CD4-positive, alpha-beta T cell treated with Interleukin-2 at 100 ng/mL for 4 hours (primary cell): ENCODE measurements at places on chromosomes 7 and 10.
A peak's percentile ranks its signal among the peaks of the same experiment; 100 is the strongest.

DNA sequence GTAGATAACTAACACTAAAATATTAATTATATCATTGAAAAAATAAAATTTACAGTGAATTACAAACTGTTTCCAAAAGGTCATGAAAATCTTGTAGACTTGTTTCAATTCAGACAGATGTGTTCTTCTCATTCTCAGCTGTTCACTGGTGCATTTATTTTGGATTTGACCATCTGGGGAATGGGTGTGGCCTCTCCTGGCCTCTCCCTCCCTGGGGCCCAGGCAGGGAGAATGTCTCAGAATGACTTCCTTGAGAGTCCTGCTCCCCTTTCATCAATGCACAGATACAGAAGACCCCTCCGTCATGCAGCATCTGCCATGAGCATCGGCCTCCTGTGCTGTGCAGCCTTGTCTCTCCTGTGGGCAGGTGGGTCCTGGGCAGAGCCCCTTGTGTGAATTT lies 192.8 kb upstream of the PRSS58 start:
- DNase-seq = no peak

DNA sequence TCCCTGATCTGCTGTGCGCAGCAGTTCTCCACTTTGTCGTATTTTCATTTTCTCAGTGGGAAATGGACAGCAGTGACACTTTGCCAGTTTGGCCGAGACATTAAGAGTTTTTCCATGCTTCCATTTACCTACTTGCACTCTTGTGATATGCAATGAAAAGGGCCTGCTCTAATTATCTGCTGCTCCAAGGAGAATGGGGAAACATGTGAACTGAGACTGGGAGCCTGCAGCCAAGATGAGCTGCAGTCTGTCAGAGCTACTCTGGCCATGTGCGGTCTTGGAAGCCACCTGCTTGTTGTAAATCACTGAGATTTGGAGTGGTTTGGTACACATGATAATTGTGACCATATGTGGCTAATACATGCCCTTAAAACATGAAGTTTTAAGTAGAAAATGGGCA lies 586.6 kb upstream of the POT1 start:
- DNase-seq = no peak

DNA sequence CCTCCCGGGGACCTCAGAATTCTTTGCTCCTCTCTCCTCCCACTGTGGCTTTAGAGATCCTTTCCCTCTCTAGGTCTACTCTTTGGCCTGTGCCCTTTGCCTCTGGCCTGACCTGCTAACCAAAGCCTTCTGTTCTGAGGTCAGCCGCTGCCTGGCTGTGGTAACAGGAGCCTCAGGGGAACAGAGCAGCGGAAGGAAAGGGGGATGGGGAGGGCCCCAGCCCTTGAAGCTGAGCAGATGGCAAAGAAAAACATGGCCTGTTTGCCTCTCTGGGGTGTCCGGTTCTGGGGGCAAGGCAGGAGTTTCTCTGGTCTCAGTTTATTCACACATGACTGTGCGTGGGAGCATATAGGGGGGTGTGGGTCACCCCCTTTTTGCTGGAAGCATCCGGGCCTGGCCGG lies 28.2 kb downstream of the COL26A1 start:
- no peak for DNase-seq

GRCh38 chr7:157004521-157005455 lies 5.7 kb downstream of the MNX1 start:
- no peak for DNase-seq

GRCh38 chr7:93375603-93376002 lies 143.4 kb downstream of the VPS50 start:
- no peak for DNase-seq

DNA sequence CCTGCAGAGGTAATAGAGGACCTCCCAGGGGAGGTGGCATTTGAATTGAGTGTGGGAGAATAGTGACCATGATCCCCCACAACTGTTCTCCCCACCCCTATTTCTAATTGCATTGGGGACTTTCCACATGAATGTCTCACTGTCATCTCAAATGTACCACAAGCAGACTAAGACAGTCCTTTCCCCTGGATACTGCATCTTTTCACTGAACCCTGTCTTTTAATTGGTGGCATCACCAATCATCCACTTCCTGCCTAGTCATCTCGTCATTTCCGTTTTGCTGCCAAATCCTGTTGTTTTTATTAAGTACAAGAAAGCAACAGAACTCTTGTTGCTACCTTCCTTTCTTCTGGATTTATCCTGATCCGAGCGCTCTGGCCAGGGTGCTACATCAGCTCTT lies 120.3 kb downstream of the NRP1 start:
- peak; percentile 25 for DNase-seq

GRCh38 chr7:127731431-127732080 lies 79.6 kb downstream of the SND1 start:
- DNase-seq = no peak

DNA sequence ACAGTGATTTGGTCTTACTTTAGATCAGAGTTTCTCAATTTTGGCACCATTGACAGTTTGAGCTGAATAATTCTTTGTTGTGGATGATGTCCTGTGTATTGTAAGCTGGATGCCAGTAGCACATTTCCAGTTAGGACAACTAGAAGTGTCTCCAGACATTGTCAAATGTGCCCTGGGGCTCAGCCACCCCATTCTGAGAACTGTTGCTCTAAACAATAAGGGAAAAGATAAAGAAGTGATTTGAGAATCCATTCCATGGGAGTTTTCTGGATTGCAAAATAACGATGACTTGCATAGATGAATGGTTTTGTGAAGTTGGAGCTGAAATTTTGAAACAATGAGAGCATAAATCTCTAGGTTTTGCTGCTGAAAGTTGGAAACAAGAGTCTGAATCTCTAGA lies 44.6 kb downstream of the NUP205 start:
- DNase-seq = no peak

DNA sequence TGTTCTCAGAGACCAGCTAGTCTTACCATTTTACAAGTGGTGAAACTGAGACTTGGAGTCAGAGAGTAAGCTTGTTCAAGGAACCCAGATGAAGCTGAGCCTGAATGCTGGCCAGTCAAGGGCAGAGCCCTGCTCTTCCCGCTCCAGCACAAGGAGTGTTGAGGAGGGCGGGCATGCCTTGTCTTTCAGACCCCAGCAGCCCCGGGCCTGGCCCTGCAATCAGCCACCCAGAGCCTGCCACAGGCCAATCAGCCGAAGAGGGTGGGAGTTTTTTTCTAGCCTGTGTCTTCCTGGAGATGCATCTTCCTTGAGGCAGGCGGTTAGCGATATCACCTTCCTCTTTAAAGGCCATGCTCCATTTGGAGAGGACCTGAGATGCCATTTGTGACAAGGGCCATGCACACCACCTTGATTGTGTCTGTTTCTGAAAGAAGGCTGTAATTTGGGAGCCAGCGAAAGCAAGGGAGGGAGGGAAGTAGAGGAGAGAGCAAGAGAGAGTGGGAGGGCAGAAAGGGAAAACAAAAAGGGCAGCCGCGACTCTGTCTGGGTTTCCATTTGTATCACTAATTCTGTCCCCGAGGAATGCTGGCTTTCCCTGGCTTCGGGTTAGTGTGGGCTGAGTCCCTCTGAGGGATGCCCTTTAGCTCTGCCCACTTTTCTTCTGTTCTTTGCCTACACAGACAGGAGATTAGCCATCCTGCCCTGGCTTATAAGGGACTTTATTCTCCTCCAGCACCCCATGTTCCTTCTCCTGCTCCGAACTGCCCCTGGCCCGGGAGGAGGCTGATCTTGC lies 8.0 kb downstream of the CDH23 start:
- DNase-seq = no peak

DNA sequence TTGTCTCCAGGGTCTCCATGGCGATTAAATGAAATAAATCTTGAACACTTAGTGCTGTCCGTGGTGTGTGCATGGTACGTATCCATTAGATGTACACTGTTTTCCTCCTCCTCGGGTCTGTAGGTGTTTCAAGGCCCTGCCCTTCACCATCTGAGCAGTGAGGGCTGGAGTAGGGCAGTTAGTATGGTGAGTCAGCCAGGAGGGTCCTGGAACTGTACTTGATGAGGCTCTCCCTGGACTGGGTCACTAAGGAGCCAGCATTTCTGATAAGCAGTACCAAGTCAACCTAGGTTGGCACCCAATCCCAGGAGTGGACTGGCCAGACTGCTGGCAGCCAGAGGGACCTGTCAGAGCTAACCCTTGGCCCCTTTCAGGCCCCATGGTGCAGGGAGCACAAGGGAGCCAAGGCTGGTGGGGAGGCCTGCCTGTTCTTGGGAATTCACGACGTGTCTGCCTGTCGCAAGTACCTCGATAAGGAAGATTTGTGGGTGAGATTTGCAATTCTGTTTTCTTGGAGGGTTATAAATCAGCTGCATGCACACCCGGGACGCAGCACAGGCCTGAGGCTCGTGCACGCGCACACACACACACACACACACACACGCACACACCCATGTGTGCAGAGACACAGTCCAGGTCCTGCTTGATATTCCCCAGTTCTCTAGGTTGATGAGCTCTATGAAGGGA lies 114.2 kb downstream of the ZMIZ1 start:
- no peak for DNase-seq

DNA sequence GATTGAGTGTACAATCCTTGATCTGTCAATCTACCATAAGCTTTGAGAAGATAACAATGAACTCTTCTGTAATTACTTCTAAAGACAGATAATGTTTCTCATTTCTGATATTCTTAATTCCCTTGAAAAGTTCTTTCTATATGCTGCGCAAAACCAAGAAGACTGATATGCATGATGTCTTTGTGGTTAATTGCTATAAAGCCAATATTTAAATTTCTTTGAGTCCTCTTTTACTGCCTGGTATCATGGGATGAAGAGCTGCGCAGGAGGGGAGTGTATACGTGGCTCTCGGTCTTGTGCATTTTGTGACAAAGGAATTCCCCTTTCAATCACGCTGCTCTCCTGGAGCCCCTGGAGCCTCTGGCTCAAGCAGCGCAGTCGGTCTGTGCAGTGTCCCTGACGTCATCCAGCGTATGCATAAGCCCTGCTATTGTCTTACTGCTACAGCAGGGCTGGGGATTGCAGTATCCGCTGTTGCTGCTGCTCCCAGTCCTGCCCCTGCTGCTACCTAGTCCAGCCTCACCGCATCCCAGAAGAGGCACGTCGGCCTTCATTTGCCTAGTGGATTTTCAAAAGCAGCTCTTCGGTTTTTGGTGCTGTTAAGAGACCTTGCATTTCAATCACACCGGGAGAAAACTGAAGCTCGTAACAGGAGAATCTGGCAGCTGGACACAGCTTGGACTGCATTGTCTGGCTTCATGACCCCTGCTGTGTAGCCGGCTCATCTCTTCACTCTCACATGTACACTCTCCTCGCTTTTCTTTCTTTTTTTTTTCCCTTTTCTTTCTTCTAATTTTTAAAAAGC lies 66.7 kb downstream of the ST7 start:
- no peak for DNase-seq

- DNase-seq = no peak
Observed at GRCh38 chr7:66558660-66559465, 69.8 kb upstream of the KCTD7 start.

DNA sequence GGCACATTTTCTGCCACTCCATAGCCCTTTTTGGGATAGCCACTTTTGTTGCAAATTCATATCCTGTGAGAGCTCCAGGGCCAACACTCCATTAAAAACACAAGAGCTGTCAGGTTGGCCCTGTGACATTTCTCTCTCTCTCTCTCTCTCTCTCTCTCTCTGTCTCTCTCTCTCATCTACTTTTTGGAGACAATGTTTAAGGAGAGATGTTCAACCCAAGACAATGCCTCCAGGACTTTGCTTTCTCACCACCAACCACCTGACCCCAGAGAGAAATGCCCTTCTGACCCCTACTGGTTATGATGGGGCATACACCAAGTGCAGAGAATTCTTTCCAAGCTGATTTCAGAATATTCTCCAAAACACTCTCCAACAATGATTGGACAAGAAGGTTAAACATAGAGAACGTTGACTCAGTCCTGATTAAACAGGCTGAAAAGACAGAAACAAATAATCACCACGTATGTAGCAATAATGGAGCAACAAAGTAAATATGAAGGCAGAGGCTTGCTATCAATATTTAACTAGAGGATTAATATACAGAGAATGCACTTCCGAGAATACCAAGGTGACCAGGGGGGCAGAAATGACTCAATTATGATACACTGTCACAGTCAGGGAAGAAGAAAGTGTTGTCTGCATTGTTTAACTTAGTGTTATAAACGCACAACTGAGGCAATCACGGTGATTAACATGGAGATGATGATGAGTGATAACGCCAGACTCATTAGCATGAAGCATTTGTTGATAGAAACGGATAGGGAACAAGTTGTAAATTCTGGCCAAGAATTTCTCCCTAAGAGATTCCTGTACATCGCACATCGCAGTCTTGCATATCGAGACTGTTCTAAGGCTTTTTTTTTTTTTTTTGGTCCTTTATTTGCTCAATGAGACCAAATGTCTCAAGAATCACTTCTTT lies 178.5 kb downstream of the NRP1 start:
- peak; percentile 80 for DNase-seq

DNA sequence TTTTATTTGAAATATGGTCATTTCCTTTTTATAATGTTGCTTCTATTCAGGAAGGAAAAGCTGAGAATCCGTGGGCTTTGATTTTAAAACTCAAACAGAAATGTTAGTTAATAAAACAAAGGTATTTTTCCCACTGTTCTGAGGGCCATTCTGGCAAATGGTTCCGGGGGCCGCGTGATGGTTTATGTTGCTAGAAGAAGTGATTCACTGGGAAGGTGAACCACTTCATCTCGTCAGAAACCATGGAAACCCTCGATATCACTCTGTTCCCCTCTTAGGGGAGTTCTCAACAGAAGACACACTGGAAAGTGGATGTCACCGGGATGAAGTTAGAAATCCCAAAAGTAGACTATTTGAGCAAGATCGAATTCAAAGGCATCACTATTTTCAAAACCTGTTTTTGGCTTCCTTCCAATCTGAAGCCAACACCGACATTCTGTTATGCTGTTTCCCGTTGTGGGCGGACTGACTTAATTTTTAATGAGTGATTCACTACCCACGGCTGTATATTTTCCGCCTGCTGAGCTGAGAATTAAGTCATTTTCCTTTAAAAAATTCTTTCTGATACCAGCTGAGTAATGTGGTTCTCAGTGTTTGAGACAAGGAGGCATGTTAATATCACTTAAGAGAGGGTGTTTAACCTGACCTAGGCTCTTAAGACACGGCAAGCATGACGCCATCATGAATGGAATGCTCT lies 84.1 kb downstream of the PTPRE start:
- DNase-seq = peak; percentile 71

GRCh38 chr10:81600185-81600584 lies 274.8 kb upstream of the NRG3 start:
- no peak for DNase-seq

- no peak for DNase-seq
Observed at GRCh38 chr10:71471006-71471405, 74.3 kb downstream of the CDH23 start.

DNA sequence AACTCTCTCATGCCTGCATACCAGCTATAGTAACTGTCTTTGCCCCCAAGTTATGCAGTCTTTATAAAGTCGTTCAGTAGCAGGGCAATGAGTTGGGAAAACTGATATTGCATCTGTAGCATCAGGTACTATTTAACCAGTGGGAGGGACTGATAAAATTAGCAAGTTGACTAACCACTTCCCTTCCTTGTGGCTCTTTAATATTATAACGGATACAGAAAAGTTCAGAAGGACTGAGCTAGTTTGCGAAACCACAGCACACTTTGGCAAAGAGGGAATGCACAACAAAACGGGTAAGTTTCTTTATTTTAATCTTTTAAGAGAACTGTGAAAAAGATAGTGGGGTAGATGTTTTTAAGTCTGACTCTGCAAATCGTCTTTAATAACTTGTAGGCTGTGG lies 205.3 kb upstream of the HDAC9 start:
- DNase-seq = peak; percentile 14
